Stimulated activated CD8-positive, alpha-beta memory T cell treated with anti-CD3 and anti-CD28 coated beads, Interleukin-7, amount 100 ng/mL, for 1 hour (primary cell): ENCODE measurements at places on chromosomes 2 and 18.
A peak's percentile ranks its signal among the peaks of the same experiment; 100 is the strongest.

DNA sequence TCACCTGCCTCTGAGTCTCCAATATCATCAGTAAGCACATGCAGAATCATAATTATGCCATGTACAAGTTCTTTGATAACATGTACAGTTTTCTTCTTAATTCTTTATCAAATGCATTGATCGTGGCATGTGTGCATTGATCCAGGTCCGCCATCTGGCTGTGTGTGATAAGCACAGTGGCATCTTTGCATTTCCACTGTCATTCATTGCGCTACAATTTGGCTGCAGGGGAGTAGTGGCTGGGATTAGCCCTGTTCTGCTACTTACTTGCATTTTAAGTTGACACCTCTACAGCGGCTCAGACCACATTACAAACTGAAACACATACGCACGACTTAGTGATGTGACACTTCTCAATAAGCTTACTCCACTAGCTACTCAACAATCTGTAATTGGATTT is 83.6 kb upstream of the OTX1 start:
- DNase-seq, result no peak

DNA sequence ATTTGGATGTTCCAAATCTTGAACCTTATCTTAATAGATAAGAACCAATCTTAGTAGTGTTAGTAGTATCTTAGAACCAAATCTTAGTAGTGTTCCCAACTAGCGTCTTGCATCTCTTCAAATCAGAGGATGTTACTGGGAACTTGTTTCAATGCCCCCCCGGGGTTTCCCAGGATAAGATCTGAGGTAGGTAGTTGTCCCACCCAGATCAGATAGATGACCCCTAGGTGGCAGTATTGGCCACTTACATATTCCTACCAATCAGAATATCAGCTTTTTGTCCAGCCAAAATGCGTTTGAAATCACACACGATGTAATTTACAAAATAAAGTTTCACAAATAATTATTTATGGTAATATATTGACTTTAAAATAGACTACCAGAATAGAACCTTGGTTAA is 314.8 kb downstream of the MBD2 start:
- DNase-seq, result no peak

DNA sequence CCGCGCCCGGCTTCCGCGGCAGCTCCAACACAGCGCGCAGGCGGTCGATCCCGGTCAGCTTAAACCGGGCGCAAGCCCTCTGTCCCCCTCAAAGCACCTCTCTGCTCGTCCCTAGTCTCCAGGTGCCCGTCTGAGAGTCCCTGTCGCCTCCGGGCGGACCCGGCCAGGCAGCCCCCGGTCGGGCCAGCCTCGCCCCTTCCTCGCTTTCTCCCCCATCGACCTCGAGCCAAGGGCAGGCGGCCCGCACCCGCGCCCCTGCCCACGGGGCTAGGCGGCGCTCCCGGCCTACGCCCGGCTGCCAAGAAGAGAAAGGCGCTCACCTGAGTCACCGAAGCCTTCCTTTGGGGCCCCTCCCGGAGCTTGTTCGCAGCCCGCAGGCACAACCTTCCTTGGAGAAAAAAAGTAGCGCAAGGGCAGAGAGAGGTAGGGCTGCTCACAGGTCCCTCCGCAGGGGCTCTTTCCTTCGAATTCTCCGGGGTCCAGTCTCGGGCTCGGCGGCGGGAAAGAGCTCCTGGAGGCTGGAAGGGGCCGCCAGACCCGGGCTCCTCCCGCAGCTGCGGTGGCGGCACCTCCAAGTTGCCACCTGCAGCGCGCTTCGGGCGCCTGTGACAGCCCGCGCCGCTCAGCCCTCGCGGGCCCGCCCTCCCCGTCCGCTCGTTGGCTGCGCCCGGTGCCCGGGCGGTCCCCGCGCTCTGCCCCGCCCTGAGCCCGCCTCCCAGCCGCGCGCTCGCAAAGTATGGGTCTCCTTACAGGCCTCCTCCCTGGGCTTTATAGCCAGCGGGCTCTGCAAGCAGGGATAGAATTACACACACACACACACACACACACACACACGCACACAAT is 86.5 kb upstream of the EPB41L3 start:
- no peak for DNase-seq

DNA sequence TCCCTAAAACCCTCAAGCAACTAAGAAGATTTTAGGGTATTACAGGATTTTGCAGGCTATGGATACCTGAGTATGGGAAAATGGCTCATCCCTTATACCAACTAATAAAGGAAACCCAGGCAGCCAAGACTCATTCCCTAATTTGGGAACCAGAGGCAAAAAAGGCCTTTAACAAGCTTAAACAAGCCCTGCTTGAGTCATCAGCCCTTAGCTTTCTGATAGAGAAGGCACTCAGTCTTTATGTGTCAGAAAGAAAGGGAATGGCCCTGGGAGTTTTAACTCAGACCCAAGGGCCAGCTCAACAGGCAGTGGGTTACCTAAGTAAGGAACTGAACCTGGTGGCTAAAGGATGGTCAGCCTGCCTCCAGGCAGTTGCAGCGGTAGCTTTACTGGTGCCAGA is 96.9 kb upstream of the RMP24 start:
- DNase-seq, result no peak

GRCh38 chr2:238888781-238889180 is 40.9 kb downstream of the TWIST2 start:
- DNase-seq, result no peak

- DNase-seq, result no peak
Observed at GRCh38 chr2:201151127-201151981, 31.6 kb upstream of the CASP10 start.

- peak; percentile 56 for DNase-seq
Observed at GRCh38 chr18:79528846-79529245, 133.1 kb downstream of the NFATC1 start.

GRCh38 chr2:59353306-59353921 is 1112.3 kb upstream of the FANCL start:
- no peak for DNase-seq

- no peak for DNase-seq
Observed at GRCh38 chr2:127479219-127479825, 47.0 kb downstream of the IWS1 start.

- DNase-seq, result no peak
Observed at GRCh38 chr2:232444409-232445148, 11.4 kb upstream of the ALPI start.

DNA sequence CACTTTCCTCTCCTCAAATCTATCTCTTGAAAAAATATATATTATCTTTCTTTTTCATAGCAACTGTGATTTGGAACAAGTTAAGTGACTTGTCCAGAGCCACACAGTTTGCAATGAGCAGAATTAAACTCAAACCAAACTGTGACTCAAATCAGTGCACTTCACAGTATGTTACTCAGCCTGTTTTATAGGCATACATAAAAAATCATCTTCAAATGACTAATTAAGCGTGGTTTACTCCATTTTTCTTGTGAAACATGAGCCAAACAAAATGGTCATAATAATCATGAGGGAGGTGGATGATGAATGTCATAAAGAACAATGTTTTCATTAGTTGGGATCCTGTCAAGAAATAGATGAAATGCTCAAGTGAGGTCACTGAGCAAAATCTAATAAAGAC is 6.1 kb upstream of the CCDC178 start:
- DNase-seq, result no peak

DNA sequence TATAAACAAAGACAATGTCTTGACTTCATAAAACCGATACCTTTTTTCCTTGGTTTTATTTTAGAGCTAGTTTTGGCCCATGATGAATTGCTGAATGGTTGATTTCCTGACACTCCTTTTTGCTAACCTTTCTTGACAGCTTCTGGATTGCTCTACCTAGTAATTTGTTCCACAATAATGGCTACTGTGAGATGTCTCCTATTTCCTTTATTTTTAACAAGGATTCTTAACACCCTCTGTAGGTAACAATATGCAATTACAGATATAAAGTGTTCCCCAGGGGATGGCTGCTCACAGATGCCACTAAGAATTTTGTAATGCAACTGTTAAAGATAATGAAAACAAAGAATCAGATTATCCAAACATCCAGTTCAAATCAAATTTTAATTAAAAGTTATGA is 100.8 kb upstream of the ATP5MC3 start:
- no peak for DNase-seq

DNA sequence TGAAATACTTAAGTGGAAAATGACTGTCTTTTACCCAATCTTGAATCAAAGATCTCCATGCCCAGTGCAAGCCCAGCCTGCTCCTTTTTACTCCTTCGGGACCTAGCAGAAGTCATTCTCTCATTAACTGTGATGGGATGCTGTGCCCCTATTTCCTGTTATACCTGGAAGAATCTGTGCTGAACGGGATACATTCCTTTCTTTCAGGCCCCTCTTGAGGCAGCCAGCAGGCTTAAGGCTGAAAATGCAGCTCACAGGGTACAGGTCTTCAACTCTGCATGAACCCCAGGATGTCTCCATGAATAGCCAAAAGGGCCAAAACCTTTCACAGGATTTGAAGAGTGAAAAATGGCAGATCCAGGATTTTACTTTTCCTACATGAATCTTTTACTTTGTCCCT is 784.8 kb upstream of the KLHL29 start:
- no peak for DNase-seq

DNA sequence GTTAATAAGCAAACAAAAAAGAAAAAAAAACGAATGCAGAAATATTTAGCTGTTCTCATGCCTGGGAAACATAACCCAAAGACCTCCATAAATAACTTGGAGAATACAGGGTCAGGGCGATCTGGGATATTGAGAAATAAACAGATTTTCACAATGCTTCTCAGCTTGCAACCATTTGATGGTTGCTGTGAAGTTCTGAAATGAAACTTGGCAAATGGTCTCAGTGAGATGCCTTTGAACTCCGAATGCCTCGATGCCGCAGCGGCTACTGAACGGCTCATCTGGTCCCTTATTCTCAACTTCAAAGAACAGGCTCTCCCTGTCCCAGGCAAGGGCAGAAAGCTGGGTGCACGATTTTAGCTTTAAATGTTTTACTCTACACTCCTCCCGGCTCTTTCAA is 78.1 kb downstream of the ZNF516 start:
- no peak for DNase-seq

DNA sequence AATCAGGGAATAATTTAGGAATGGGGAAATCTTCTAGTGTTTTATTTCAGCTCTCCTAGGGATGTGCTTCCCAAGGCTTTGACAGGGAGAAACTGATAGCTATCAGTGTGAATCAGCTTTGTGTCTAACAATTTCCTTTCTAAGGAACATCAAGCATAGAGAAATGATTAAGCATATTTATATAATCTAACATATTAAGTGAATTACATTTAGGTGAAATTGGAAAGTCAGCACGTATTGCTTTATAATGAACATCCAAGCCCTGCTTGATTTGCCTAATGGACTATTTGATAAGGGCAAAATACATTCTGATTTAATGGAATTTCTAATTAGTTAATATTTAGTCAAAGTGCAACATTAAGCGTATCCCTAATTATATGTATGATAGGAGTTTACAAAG is 19.5 kb upstream of the TSPYL6 start:
- DNase-seq, result no peak

DNA sequence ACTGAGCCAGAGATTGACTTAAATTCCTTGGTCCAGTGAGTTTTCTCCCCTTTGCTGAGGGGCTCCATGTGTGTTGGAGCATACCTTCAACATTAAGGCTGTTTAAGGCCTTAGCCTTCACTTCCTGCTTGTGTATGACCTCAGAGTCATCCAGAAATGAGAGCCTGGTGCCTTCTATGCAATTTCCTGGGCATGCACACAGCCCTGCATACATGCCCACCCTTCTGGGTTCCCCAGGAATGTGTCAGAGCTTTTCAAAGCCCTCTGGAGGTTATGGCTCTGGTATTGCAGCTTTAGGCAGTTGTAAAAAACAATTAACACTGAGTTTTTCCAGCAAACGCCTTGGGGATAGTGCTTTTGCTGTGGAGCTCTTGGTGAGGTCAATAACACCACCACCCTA is 16.7 kb downstream of the IL1R1 start:
- no peak for DNase-seq

- DNase-seq, result no peak
Observed at GRCh38 chr2:85861180-85861579, 27.6 kb downstream of the ST3GAL5 start.

- no peak for DNase-seq
Observed at GRCh38 chr2:145807554-145807953, 1287.6 kb upstream of the ZEB2 start.

DNA sequence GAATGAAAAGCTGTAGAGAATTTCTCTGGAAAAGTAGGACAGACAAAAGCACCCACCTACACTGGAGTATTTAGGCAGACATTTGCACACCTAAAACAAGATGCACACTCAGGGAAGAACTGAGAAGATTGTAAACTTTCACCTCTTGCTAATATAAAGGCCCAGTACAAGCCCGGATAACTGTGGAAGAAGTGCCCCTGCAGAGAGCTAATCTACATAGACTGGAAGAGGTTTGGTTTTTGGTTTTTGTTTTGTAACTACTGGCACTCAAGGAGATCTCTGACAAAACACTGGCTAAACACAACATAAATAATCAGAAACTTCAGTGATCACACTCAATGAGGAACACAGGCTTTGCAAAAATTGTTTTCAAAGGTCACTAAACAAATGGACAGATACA is 782.2 kb upstream of the SLC8A1 start:
- DNase-seq, result no peak

DNA sequence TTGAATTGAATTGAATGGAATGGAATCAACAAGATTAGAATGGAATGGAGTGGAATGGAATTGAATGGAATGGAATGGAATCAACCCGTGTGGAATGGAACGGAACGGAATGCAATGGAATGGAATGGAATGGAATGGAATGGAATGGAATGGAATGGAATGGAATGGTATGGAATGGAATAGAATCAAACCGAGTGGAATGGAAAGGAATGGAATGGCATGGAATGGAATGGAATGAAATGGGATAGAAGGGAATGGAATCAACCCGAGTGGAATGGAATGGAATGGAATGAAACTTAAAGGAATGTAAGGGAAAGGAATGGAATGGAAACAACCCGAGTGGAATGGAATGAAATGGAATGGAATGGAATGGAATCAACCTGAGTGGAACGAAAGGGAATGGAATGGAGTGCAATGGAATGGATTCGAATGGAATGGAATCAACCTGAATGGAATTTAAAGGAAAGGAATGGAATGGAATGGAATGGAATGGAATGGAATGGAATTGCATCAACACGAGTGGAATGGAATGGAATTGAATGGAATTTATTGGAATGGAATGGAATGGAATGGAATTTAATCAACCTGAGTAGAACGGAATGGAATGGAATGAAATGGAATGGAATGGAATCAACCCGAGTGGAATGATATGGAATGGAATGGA is 1146.6 kb downstream of the RPIA start:
- DNase-seq, result no peak

DNA sequence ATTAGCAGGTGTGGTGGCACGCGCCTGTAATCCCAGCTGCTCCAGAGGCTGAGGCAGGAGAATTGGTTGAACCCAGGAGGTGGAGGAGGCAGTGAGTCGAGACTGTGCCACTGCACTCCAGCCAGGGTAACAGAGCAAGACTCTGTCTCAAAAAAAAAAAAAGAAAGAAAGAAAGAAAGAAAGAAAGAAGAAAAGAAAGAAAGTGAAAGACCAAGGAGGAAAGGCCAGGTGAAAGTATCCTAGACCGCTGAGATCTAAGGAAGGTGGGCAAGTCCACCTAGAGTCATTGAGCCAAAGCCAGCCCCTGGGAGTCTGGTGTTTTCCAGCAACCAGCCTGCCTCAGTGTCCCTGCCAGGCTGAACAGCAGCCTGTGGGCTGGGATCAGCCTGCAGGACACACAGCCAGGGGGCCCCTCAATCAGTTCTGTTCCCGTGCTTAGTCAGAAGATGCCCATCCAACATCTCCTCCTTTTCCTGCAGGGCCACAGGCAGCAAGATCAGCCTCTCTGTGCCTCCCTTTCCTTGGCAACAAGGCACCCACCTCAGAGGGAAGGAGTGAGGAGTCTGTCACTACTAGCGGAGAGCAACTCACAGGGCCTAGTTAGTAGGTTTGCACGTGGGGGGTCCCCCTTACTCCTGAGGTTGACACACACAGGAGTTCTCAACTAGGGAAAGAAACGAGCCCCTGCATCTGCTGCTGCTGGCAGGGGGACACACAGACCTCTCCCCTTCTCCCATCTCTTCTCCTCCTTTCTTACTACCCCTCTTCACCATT is 64.1 kb downstream of the SMAD7 start:
- no peak for DNase-seq
